ENCODE measurements at places on chromosomes 6 and 20. TPM values are rescaled to one million over a fixed set of nuclear protein-coding genes. Genes with fewer than 3 reads are reported as not detected.

Gene FAM120B
- total RNA-seq, result 26.8 TPM

Gene CAP2
- 90.4 TPM for total RNA-seq

Gene ZNF334
- 4.8 TPM for total RNA-seq

Gene STK35
- total RNA-seq, result 13.7 TPM

Gene GPR6
- total RNA-seq, result not detected

Gene FAXC
- 8.0 TPM for total RNA-seq

Gene POU5F1
- total RNA-seq, result not detected

Gene SIM1
- total RNA-seq, result 3.8 TPM

Gene COL11A2
- total RNA-seq, result 10.0 TPM

Gene TRIM31
- total RNA-seq, result not detected

Gene TNNC2
- 0.52 TPM for total RNA-seq

Gene ENPP5
- total RNA-seq, result 0.12 TPM

Gene PPP1R3D
- 6.0 TPM for total RNA-seq

Gene DEF6
- 1.1 TPM for total RNA-seq

Gene NHSL1
- 17.2 TPM for total RNA-seq

Gene PACSIN1
- not detected for total RNA-seq

- no peak for DNase-seq
These were observed 54.9 kb downstream of the CDH22 start for GRCh38 chr20:46253391-46253790.

DNA sequence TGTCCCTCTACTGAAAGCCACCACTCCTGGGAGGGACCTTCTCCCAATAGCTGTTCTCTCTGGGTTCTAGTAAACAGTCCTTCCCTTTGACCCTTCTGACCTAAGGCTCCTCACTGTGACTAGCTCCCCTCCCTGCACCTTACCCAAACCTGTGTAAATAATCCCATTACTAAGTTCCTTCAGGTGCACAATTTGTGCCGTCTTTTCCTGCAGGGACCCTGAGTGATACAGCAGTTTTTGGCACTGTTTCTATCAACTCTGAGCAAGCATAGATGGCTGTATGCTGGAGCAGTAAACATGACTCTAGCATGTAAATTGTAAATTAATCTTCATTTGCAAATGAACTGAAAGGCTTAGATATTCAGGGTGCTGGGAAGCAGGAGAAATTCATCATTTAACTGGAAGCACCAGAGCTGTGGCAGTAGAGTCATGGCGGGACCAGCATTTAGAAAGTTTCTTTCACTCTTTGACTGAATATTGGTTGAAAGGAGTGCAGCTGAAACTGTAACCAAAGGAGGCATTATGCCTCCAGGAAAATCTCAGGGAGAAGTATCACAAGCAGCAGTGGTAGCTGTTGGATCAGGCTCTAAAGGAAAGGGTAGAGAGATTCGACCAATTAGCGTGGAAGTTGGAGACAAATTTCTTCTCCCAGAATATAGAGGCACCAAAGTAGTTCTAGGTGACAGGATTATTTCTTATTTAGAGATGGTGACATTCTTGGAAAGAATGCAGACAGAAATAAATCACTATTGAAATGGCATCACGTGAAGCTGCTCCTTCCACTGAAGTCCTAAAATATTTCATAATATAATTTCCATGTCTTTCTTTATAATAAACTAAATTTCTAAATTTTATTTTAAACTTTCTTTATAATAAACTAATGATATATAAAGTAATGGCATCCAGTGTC is 117.8 kb downstream of the TCP11 start:
- DNase-seq, result no peak

GRCh38 chr20:58945965-58946631 is 35.0 kb upstream of the NELFCD start:
- DNase-seq, result no peak

DNA sequence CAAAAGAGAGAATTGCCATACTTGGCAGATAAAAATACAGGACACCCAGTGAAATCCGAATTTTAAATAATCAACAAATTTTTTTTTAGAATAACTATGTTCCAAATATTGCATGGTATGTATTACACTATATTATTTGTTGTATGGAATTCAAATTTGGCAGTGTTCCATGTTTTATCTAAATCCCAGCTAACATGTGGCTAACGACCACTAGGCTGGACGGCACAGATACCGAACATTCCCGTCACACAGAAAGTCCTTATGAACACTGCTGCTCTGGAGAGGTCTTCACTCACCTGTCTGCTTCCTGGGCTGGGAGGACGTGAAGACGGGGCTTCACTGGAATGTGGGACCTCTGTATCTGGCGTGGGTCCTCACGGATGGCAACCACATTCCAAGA is 32.8 kb downstream of the SNX5 start:
- DNase-seq, result no peak

DNA sequence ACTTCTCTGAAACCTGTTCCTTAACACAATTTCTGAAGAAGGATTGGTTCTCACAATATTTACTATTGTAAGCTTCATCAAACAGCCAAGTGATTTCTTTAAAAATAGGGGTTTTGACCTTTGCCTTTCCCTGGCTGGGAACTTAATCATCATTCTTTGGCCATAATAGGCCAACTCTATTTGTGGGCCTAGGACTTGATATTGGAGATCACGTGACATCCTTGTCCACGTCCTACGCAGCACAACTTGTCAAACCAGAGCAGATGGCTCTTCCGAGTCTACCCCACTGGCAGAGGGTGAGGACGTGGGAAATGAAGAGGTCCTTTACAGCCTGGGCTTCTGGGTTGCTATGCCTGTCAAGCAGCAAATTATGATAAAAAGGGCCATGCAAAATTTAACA is 1030.6 kb downstream of the KIF16B start:
- DNase-seq, result no peak

GRCh38 chr6:35590622-35591066 is 77.9 kb upstream of the TULP1 start:
- DNase-seq, result no peak

- DNase-seq, result no peak
These were observed 1028.3 kb upstream of the EYS start for GRCh38 chr6:66735106-66735890.

GRCh38 chr6:125197795-125198269 is 44.3 kb downstream of the TPD52L1 start:
- no peak for DNase-seq

- no peak for DNase-seq
These were observed 778 bp upstream of the LIN28B start for GRCh38 chr6:104955927-104956730.

DNA sequence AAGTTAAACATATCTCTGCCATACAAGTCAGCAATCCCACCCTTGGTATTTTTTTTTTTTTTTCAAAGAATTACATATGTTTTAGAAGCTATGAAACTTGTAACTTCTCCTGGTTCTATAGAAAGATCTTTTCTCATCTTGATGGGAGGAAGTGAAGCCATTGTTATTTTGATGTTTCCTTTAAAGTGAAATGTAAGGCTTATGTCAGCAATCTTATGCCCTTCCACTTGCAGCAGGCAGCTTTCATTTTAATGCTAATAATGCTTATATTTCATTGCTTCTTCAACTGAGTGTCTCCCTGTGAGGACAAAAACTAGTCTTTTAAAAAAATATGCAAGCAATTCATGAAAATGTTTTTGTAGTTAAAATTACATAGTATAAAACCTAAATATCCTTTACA is 1614.7 kb downstream of the KHDRBS2 start:
- no peak for DNase-seq

DNA sequence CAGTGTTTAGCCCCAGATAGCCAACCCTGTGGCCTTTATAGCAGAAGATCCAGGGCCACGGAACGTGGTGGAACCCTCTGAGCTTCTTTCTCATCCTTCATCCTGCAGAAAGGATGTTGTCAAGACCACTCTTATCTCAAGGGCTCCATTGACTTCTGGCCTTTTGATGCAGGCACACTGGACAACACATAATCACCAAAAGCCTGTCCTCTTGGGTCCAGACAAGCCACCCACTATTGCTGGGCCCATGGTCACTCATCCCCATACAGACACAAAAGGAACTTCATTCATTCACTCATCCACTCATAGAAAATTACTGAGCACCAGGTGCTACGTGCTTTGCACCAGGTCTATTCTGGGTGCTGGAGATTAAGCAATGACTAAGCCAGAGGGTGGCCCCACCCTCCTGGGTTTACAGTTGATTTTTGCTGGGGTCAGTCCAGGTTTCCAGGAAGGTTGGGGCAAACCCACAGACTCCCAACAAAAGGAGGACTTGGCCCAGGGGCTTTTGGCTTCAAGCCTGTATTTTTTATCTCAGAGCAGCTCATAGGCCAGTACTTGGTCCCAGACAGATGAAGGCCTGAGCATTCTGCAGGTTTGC is 2.4 kb downstream of the CST8 start:
- DNase-seq, result no peak

GRCh38 chr20:11144114-11144950 is 470.5 kb upstream of the JAG1 start:
- no peak for DNase-seq

GRCh38 chr20:21376626-21377025 is 20.7 kb downstream of the NKX2-4 start:
- no peak for DNase-seq

GRCh38 chr20:21513181-21513663 is 642 bp downstream of the NKX2-2 start:
- DNase-seq, result no peak

DNA sequence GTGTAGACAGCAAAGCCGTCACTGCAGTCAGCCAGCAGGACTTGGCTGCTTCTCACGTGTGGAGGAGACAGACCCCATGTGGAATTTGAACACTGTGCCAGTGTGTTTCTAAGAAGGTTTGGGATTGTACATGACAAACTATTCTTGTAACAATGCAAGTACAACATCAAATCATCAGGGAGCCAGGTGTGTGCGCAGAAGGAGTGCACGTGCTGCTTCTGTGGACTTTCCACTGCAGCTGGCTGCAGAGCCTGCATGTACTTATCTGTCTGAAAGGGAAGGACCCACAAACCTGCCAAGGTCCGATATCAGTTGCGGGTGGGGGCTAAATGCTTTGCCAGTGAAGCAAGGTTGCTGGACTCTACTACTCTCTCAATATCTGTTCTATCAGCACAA is 211.6 kb downstream of the WDR27 start:
- DNase-seq, result no peak

DNA sequence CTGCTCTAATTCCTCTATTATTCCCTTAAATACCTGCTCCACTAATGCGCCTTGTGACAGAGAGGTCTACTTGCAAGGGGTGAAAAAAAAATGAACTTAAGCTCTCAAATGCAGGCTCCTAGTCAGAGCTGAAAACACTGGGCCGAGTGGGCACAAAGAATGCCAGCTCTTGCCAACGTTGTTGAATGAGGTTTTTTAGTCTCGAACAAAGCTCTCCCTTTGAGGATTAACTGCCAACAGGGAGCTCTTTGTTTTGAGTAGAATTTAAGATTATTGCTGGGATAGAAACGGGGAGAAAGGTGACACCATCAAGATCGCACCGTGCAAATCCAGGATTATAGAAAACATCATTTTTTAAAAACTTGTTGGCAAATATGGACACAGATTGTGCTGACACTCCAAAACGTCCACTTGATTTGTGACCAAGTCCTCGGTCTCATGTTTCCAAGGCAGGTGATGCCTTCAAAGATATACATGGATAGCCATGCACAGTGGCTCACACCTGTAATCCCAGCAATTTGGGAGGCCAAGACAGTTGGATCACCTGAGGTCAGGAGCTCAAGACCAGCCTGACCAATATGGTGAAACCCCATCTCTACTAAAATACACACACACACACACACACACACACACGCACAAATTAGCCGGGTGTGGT is 163.2 kb downstream of the BMP7 start:
- DNase-seq, result no peak

GRCh38 chr20:34045930-34046725 is 52.4 kb downstream of the RALY start:
- no peak for DNase-seq

DNA sequence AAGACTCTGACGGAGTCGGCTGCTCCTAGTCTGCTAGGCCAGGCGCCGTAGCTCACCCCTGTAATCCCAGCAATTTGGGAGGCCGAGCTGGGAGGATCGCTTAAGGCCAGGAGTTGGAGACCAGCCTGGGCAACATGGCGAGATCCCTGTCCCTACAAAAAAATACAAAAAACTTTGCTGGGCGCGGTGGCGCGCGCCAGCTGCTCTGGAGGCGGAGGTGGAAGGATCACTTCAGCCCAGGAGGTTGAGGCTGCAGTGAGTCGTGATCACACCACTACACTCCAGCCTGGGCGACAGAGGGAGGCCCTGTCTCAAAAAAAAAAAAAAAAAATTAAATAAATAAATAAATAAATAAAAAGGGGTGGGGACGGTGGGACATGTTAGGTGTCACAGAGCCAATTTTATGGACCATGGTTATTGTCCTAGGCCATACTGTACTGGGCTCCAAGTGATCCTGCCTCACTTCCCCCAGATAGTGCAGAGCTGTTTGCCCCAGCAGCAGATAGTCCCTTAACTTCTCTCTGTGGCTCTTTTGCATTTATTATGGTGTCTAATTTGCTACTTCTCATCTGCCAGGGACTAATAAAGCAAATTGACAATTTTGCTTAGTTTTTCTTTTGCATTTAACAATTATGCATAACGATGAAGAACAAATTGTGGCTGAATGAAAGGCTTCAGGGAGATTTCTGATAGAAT is 5.2 kb downstream of the PI16 start:
- DNase-seq, result peak; percentile 51

DNA sequence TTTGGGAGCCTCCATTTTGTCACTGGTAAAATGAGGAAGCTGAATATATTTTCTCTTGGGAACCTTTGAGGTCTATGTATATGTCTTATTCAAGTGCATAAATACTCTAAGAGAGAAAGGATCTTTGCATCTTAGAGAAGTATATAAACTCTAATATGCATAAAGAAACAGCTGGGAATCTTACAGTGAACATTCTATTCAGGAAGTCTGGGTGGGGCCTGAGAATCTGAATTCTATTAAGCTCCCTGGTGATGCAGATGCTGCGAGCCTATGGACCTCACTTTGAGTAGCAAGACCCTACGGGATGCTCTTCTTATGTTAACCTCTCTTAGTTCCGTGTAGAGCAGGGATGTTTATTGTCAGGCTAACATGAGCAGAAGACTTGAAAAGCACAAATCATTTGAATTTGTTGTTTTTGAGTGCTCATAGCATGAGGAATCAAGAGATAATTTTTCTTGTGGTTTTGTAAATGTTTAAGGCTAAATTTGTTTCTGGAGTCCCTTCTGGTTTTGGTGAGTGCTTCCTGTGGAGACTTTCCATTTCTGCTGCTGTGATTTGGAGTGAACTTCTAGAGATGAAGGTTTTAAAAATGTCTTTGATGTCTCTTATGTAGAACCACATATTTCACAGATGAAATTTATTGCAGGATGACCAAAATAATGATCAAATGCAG is 281.2 kb upstream of the JAG1 start:
- DNase-seq, result no peak

- DNase-seq, result no peak
These were observed 143.8 kb upstream of the LAMA2 start for GRCh38 chr6:128739112-128739511.

DNA sequence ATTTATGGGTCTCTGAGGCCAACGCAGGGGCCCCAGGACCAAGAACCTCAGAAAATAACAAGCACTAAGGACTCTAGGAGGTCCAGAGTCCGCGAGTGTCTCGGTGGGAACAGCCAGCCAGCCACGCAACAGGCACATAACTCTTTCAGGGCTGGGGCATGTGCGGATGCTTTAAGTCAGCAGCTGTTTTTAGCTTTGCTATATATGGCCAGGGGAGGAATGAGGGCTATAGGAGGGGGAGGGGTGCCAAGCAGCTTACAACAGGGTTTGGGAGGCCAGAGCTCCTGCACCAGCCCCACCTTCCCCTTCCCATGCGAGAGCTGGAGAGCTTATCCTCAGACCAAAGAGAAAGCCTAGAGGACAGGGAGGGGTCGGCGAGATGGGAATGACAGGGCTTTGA is 6.2 kb downstream of the JPH2 start:
- DNase-seq, result no peak

All from chondrocyte (in vitro differentiated cells).